Endodermal cell (in vitro differentiated cells): ENCODE measurements at places on chromosomes 12 and 14. TPM values are rescaled to one million over a fixed set of nuclear protein-coding genes. Genes with fewer than 3 reads are reported as not detected.

GRCh38 chr12:104974626-104975290, 11.4 kb upstream of the NOPCHAP1 start:
- no peak for DNase-seq

The ZNF891 gene
- total RNA-seq: 2.8 to 3.9 TPM (median 3.9 TPM) in 3 replicates

The C12orf50 gene
- total RNA-seq: 0.07 and 0.09 TPM in 2 replicates

The LUM gene
- total RNA-seq: 0.31 to 0.80 TPM (median 0.69 TPM) in 3 replicates

DNA sequence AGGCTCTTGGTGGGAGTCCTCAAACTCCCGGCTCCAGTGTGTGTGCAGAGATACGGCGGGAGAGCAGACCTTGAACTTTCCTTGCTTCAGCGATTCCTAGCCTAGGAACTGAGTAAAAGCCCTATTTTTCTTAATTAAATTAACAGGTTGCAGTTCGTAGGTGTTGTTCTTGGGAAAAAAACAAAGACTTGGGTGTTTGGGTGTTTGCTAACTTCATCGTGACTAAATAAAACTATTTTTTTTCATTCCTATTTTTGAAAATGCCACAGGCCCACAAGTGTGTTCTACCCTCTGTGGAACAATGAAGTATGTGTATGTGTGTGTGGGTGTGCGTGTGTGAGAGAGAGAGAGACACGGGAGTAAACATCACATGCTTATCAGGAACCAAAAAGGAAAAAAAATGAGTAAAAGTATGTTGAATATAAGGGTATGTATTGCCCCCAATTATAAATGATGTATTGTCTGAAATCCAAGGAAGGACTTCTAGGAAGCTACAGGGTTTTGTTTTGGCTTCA, 651 bp downstream of the TMEM117 start:
- no peak for DNase-seq

GRCh38 chr12:109264095-109264942, 44.8 kb downstream of the FOXN4 start:
- DNase-seq: peak; percentile 99

The IL22 gene
- total RNA-seq: not detected in 2 replicates

DNA sequence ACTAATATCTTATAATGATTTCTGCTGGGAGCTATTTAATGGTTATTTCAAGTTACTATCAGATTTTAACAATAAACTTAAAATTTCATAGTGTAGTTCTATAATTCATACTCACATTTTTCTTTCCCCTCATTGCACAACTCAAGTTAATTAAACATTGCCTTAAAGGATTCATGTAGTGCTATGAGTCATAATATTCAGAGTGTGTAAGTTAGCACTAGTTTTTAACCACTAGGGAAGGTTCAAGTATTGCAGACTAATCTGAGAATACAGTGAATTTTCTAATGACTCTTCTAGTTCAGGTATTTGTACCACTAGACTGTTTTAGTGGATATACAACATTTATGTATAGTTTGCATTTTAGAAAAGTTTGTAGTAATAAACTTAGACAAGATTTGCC, 49.9 kb downstream of the FOXA1 start:
- no peak for DNase-seq

DNA sequence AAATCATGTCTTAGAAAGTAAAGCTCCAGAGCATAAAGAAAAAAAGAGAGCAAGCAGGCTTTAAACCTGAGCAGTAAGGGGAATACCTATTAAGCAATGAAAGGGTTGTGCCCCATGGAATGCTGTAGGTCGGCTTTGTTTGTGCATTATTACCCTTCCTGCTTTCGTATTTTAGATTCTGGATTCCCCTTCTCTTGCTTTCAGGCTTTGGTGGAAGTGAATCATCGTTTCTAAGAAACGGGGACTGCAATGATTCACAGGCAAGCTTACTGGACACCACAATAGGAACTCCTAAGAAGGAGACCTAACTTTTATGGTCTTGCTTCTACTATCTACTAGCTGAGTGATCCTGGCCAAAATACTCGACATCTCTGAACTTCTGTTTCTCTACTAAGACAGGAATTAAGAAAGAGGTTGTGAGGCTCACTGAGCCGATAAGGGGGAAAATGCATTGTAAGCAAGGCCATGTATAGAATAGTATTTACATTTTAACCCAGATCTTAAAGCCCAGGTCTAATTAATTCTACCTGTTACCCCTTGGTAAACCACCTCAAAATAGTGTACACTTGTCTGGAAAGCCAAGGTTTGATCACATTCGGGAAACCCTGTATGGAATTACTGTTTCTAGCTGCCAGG, 1.2 kb upstream of the BMAL2 start:
- no peak for DNase-seq

GRCh38 chr14:63134801-63135200, 69.4 kb upstream of the RHOJ start:
- DNase-seq: no peak

The PDE3A gene
- 1.8 TPM in 2 replicates for total RNA-seq

DNA sequence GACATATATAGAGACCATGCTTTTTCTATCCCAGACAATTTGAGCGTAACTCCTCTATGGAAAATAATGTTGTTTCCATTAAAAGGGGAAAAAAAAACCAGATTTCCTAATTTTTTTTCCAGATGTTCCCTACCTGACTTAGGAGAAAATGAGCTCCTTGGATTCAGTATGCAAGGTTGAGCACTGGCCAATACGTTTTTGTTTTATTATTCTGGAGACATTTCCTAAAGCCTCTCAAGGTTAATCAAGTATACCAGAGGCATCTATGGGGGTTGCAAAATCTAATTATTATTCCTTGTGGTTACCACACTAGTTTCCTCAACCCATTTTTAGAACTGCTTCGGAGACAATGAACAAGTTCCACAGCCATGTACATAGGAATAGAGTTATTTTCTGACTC, 291.3 kb downstream of the SLC16A7 start:
- DNase-seq: no peak

- DNase-seq: no peak
Measured at GRCh38 chr14:37673439-37673838, 78.0 kb downstream of the TTC6 start.

The SIX6 gene
- total RNA-seq: not detected in 2 replicates

DNA sequence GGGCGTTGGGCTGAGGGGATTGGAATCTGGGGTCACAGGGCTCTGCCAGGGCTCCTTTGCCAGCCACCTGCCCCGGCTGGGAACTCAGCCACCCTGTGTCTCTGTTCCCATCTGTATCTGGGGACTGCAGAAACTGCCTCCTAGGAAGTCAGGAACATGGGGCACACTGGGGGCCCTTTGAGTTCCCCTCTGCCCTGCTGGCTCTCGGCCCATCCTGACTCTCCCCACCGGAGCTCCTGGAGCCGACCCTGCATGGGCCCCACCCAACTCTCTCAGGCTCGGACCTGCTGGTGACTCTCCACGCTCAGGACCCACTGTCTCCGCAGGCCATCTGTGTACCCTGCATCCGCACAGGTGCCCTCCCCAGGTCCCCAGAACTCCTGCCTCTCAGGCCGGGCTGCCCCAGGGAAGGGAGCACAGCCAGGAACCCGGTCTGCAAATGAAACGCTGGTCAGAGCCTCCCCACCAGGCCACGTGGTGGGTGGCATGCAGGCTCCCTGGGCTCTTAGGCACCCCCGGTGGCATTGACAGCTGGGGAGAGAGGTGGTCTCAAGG, 82.8 kb downstream of the KIF26A start:
- no peak for DNase-seq

GRCh38 chr12:93785249-93786010, 108.3 kb downstream of the CRADD start:
- peak; percentile 86 for DNase-seq
